ENCODE measurements at places on chromosomes 16 and 17.

DNA sequence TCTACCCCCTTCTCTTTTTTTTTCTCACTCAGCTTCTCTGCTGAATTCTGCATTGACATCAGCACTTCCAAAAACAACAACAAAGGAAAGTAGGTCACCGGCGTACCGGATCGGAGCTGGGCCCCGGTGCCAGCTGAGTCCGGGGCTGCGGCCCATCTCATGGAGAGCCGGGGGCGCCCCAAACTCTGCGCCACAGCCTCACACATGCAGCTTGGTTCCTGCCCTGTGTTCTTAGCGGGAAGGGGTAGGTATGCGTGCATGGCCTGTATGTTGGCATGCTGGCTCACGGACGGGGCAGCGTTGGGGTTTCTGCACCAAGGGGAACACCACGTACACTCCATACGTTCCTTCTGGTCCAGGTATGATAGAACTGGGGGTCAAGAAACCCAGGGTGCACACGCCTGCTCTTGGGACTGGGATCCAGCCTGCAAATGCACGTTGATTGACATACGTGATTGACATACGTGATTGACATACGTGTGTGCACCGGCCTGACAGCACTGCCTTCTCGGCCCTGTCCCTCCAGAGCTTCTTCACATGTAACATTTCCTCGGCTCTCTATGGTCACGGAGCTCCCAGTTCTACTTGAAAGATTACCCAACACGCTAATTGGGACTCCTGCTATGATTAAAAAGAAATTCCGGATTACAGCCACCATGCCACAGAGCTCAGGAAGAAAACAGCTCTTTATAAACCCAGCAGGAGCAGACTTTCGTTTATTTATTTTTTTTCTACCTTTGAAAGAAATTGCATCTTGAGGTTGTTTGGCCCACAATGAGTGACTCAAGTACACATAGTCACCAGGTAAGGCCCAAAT is 88.7 kb downstream of the RPA1 start:
- DNase-seq = no peak

- DNase-seq = no peak
Observed at GRCh38 chr16:20300312-20301097, 26.8 kb downstream of the GP2 start.

GRCh38 chr17:74096456-74096855 is 107.0 kb upstream of the RPL38 start:
- DNase-seq = no peak

DNA sequence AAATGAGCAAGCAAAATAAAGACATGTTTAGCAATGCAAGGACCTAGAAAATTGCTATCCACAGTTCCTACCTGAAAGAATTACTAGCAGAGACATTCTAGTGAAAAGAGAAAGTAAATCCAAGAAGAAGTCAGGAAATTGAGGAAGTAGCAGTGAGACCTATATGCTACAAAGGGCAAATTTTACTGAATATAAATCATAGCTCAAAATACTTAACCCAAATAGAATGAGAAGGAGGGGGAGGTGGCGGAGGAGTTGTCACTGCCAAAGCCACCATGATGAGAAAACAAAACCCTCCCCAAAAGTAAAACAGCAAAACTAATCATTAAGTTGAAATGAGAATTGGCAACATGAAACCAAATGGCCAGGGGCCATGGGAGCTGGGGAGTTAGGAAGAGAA is 39.3 kb downstream of the PITPNM3 start:
- no peak for DNase-seq

DNA sequence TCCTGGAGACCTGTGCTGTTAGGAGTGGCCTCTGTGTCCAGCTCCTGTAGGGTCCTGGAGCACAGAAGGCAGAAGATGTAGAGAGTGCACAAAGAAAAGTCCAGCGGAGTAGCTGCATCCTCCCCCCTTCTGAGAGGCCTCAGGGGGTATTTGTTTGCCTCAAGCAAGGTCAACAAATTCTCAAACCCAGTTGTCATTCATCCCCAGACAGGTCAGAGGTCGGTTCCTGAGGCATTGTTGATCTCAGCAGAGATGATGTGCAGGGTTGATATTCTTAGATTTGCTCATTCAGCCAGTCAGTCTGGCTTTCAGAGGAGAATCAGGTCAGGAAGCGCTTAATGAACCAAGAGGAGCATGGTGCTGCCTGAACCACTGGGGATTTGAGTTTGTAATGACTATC is 8.3 kb upstream of the RBFOX1 start:
- no peak for DNase-seq

GRCh38 chr17:72165192-72165866 is 44.5 kb downstream of the SOX9 start:
- no peak for DNase-seq

GRCh38 chr17:80599546-80600305 is 55.1 kb downstream of the RPTOR start:
- DNase-seq = no peak

DNA sequence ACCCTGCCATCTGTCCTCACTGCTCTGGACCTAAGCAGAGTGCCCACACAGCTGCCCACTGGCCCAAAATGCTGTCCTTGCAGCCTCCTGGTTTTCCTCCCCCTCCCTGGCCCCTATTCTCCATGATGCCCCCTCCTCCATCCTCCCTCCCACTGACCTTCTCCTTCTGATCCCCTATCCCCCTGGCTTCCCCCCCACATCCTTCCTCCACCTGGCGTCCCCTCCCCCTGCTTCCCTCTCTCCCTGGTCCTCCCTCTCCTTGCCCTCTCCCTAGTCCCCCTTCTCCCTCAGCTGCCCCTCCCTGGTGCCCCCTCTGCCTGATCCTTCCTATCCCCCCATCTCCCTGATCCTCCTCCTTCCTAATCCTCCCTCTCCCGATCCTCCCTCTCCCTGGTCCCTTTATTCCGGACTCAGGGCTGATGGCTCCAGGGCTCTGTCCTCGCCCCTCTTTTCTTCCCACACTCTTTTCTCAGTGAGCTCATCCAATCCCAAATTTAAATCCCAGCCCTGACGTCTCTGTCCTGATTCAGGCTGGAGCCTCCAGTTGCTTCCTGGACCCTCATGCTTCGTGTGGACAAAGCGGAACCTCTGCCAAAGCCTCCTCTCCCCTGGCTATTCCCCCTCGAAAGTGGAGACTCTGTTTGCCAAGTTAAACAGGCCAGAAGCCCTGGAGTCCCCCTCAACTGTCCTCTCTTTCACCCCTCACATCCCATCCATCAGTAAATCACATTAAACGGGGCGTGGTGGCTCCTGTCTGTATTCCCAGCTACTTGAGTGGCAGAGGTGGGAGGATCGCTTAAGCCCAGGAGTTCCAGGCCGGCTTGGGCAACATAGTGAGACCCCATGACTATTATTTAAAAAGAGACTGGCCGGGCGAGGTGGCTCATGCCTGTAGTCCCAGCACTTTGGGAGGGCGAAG is 18.1 kb upstream of the RHBDF2 start:
- DNase-seq = no peak

DNA sequence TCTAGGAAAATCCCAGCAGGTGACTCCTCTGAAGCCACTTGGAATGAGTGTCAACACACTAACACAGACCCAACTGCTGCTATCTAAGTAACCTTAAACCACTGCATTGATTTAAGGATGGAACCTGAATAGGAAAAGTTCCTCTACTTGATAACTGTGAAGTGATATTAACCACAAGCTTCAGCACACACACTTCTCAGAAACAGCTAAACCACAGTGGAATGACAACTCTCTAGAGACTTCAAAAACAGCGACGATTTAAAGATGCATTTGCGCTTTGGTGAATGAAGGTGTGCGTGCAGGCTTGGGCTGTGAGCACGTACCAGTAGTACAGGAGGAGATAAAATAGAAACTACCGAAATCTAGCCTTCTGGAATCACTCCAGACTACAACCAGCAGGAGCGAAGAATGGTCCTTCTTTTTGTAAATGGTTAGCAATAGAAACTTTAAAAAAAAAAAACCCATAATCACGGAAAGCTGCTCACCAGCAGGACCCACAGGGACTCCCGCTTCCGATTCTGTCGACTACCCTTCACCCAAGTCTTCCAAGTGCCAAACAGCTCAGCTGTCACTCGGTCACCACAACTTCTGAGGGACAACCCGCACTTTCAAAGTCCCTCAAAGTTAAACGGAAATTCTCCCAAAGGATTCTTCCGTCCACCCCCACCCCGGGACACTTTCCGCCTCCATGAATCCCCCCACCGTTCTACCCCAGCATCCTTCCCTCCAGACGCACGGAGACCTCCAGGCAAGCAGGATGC is 137.7 kb upstream of the CORO6 start:
- DNase-seq = peak; percentile 77

- DNase-seq = no peak
Observed at GRCh38 chr16:29927070-29927905, 1.3 kb upstream of the KCTD13 start.

GRCh38 chr17:17429222-17429621 is 47.6 kb upstream of the MED9 start:
- DNase-seq = no peak

DNA sequence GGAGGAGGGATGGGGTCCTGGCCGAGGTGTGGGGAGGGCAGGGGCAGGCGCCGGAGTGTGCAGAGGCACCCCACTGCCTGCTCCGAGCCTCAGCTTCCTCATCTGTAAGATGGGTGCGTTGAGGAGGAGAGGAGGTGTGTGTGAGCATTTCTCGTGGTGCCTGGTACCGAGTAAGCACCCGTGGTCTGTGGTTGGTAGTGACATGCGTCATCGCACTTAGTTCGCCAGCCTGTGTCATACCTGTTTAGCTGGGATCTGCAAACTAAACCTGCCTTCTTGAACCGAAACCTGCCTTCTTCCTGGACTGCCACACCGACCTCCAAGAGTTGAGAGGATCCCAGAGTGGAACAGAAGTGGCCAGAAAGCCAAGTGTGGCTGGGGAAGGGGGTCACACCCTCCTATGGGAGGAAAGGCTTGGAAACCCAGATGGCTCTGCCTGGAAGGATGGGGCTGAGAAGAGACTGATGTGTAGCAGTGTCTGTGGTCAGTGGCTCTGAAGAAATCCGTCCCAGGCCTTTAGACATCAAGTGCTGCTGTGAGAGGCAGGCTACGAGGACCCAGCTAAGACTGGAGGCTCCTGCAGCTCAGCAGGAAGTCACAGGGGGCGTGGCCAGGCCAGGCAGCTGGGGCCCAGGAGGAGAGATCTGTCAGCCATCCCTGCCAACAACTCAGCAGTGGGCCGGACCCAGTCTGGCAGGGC is 162.6 kb upstream of the PLCG2 start:
- peak; percentile 79 for DNase-seq

DNA sequence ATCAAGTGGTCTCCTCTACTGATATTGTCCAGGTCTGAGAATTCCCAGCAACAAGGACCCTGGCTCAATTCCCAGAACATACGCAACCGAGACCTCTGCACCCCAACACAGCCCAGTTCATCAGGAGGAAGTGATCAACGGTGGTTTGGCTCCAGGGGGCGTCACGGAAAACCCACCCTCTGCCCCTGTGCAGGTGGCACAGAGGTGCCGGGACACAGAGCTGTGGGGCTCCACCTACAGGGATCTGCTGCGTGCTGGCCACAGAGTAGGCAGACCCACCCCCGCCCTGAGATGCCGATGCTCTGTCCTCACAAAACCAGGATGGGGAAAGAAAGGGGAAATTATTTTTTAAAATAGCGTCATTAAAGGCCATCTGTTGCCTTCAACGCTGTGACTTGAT is 69.6 kb downstream of the LMF1 start:
- DNase-seq = no peak

DNA sequence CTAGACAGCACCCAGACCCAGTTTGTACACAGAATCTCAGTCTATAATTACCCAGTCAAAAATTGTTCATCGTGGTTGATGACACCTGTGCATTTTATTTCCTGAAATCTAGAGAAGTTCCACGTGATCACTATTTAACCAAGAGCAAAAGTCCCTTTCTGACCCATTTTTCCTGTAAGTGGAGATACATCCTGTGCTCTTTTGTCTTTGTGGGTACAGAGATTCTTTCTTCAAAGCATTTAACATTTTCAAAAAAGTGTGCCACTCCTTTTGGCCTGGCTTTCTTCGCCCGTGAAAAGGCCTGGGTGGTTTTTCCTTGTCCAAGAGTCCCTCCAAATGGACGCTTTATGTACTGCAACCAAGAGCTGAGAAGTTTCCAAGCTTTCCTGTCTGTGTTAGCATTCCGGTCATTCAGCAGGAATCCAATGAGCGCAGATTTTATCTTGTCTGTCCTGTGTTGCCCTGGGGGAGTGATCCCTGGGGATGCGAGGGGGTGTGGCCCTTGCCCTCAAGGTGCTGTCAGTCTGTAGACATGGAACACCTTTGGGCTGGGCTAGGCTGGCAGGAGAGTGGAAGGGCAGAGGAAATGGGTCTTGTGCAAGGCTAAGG is 161.1 kb upstream of the CACNG5 start:
- DNase-seq = peak; percentile 81

DNA sequence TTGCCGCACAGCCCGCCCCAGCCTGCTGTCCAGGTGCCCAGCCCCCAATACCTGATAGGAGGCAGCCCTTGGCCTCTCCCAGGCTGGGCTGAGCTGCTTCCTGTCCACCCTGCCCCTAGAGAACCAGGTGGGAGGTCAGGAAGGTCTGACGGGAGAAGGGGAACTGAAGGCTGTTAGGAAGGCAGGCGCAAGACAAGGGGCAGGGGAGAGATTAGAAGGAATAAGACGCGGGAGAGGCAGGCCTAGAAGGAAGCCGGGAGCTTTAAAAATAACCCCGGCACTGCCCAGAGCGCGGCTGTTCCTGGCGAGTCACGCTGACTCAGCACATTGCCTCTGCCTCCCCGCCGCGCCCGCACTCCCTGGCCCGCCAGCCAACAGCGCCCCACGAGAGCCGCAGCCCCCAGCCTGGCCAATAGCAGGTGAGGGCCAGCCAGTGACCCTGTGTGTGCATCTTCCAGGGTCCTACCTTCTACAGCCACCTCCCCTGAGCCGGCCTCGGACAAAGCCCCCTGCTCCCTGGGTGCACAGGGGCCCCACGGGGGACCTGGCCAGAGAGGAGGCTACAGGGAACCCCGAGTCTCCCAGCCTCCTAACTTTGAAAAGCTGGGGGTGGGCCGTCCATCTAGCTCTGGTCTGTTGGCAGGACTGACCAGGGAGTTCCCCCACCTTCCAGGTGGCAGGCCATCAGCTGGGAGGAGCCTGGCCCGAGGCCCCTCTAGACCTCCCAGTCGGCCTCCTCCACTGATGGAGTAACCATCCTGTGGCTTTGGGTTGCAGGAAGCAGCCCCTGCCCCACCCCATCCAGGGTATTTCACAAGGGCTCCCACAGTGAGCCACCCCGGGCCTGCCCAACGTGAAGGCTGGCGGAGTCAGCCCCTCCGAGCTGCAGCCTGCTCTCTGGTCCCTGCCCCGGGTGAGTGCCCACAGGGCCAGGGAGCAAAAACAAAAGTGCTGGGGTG is 4.0 kb downstream of the MAFG start:
- DNase-seq = no peak

DNA sequence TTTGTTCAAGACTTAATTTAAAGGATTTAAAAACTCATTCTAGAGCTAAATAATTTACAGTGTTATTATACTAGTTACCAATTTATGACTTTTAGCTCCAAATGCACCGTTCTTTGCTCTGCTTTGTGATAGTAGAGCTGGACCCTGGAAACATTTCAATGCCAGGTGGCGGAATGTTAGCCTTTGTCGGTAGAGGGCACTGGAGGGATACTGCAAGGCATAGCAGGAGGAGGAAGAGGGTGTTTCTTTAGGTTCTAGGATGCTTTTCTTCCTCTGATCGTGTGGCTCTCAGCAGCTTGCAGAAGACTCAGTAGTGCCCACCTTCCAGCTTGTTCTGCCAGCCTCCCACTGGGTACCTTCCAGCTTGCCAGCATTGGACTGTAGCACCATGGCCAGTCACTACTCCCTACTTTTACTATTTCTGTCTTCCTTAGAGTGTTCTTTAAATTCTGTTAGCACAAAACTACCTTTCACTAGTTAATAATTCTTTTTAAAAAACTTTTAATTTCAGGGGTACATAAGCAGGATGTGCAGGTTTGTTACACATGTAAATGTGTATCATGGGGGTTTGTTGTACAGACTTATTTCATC is 325.3 kb downstream of the UTP18 start:
- DNase-seq = no peak

All from CD4-positive, alpha-beta T cell treated with Interleukin-6 at 100 ng/mL for 8 hours (primary cell).